ENCODE measurements at places on chromosomes 1 and 21. TPM values are rescaled to one million over a fixed set of nuclear protein-coding genes. Genes with fewer than 3 reads are reported as not detected.

DNA sequence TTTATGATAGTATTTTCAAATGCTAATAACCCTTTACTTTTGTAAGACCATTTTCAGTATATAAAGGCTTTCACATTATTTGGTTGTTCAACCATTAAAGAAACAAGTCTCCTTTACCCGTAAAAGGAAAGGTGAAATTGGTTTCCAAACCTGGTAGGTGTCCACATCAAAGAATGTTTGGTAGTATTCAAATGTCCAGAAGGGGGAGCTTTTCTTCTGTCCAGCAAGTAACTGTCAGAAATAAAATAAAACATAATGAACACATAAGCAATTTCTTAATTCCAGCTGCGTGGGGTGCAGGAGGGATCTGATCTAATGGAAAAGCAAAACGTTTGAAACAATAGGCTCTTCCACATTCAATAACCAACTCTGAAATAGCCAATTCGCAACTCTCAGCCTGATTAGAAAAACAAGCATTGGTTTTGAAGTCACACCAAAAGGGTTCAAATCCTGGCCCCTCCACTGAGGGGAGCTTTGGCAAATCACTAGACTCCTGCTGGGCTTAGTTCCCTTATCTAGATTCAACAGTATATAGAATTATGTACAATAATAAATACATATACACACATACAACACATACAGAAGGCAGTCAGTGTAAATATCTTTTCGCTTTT, 11.0 kb downstream of the YIPF1 start:
- no peak for DNase-seq

- no peak for DNase-seq
These were observed 102.8 kb downstream of the RIPK4 start for GRCh38 chr21:41663805-41664788.

Gene COL8A2
- total RNA-seq, result 0.41 TPM

- no peak for DNase-seq
These were observed 16.6 kb upstream of the RAP1A start for GRCh38 chr1:111602974-111603373.

- DNase-seq, result no peak
These were observed 3.0 kb downstream of the GNG12 start for GRCh38 chr1:67830226-67830625.

Gene CAPN8
- total RNA-seq, result not detected
